ENCODE measurements at places on chromosomes 4 and X.

DNA sequence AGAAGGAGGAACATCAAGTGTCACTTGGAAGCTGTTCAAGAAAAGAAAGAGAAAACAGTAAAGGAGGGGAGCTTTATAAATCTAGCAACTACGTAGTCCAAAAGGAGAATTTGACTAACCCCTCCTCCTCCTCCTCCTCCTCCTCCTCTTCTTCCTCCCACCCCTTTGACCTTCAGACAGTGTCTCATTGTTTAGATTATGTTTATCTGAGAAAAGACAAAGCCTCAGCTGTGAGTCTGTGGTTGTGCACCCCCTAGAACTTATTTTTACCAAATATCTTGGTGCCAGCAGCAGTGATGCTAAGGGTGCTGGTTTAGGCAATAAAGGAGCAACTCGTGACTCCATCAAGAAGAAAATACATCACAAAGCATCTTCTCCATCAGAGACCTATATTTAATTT is 68.9 kb upstream of the BMP2K start:
- no peak for DNase-seq

DNA sequence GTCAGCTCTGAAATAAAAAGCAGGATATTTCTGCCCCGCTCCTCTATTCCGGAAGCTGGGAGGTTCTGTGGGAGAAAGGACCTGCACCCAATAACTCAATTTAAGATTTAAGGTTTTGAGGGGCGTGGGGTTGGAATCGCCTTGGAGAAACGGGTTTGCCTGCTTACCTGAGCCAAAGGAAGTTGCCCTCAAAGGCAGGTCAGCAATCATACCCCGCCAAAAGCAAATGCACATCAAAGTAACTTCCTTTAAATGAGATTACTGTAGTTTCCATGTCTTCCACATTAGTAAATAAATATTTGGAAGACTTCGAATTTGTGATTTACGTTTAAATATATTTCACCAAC is 978 bp upstream of the HS3ST1 start:
- no peak for DNase-seq

GRCh38 chr4:186554539-186554913 is 841 bp downstream of the MTNR1A start:
- DNase-seq, result peak; percentile 17

DNA sequence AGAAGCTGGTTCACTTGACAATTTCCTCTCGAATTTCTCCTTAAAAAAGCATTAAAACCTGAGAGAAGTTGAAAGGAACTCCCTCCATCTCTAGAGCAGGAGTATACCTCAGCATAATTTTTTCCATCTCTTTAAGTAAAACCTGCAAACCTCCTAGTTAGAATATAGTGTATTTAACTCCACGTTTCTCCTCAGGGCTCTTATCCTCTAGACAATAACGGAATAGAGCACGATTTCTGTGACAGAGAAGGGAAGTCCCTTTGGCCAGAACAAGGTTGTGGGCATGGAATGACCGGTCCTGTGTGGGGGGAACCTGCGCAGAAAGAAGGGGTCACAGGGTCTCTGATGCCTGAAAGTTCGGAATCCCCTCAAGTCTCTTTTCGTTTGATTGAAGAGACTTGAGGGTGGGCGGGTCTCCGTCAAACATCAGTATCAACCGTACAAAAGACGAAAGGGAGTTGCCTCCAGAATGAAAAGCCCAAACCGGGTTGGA is 697 bp downstream of the ZNF280C start:
- DNase-seq, result no peak

GRCh38 chrX:4547213-4547836 is 833.9 kb upstream of the PRKX start:
- DNase-seq, result peak; percentile 17

DNA sequence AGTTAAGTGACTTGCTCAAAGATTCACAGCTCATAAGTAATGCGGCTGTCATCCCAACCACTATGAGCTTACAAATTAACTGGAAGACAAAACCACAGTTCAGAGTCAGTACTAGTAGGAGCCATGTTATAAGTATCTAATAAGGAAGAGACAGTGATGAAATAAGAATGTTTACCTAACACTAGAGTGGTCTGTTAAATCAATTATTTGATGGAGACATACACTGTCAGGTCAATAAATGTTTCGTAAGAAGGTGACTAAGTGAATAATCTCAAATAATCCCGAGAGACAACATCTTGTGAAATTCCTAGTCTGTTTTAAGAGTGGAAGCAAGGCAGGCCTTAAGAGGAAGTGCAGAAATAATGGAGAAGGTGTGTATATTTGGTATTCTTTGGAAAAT is 25.8 kb upstream of the AMELX start:
- peak; percentile 12 for DNase-seq

DNA sequence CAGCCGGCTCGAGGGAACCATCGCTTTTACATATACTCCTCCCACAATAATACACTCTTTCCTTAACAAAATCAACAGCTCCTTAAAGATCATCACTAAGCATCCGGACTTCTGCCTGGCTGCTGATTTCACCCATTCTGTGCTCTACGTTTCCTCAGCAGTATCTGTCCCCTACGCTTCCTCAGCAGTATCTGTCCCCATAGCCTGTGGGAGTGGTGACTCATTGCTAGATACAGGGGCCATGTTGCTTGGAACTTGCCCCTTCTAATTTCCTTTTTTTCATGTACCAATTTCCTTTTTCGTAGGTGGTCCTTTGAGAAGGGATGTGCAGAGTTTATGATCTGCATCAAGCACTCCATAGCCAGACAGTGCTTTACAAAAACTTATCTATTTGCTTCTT is 18.6 kb downstream of the MAP3K15 start:
- no peak for DNase-seq

- peak; percentile 34 for DNase-seq
Measured at GRCh38 chr4:128107766-128108165, 46.7 kb downstream of the LARP1B start.

DNA sequence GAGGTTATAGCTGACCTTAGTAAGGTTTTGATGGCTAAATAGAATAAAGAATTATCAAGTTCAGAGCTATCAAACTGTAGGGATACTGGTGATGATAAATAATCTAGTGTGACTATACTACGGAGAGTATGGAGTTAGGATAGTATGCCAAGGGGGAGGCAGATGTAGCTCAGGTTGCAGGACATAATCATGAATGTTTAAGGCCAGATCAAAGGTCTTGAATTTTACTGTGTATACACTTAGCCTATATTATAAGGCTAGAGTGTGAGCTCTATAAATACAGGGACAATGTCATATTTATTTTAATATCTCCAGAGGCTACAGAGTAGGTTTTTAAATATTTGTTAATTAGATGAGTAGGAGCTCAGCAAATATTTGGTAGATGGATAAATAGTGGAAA is 131.1 kb upstream of the STIM2 start:
- no peak for DNase-seq

- peak; percentile 57 for DNase-seq
Measured at GRCh38 chr4:102663073-102663472, 97.7 kb downstream of the MANBA start.

DNA sequence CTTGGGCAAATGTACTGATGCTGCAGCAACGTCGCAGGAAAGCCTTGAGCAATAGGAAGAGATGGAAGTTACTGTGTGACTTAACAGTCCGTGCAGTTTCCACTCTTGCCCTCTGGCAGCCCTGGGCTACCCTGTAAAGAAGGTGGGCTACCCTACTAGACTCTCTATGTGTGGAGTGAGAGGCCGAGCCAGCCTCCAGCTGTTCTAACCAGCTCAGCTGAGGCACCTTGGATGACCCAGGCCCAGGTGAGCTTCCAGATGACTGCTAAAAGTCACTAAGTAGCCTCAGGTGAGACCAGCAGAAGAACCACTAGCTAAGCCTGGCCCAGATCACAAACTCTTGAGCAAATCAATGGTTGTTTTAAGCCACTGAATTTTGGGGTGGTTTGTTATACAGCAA is 34.9 kb upstream of the PPP2R2C start:
- DNase-seq, result no peak

- peak; percentile 95 for DNase-seq
Measured at GRCh38 chr4:184400375-184400870, 73.9 kb downstream of the IRF2 start.

GRCh38 chr4:10808591-10808990 is 124.0 kb upstream of the CLNK start:
- DNase-seq, result peak; percentile 66

GRCh38 chr4:174865418-174865985 is 36.5 kb upstream of the GLRA3 start:
- DNase-seq, result no peak

DNA sequence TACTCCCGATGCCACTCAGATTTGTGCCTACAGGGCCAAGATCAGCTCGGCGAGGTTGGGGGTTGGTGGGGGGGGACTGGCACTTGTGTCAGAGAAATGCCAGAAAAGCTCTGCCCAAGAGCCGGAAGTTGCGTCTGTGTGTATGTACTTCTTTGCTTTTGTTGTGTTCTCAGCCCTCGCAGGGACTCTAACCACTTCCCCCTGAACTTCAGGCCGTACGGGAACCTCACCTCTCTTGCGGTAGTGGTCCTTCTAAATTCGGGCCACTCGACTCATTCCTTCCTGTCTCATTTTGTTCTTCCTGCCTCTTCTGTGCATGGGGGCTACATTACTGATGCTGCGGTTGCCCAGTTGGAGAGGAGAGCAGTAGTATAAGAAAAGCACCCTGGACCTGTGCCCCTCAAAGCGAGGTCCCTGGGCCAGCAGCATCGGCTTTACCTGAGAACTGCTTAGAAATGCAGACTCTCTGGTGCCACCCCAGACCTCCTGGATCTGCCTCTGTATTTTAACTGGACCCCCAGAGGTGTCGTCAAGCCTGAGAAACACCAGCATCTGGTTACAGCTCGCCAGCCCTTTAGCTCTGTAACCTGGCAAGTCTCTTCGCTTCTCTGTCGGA is 146.3 kb upstream of the RPS6KA3 start:
- no peak for DNase-seq

- peak; percentile 1 for DNase-seq
Measured at GRCh38 chr4:105709081-105709450, 482 bp downstream of the GSTCD start.

- no peak for DNase-seq
Measured at GRCh38 chr4:139754938-139755337, 89.3 kb downstream of the MGST2 start.

GRCh38 chr4:139814323-139815015 is 148.8 kb downstream of the MGST2 start:
- no peak for DNase-seq

- peak; percentile 54 for DNase-seq
Measured at GRCh38 chr4:37648084-37648817, 37.9 kb downstream of the RELL1 start.

DNA sequence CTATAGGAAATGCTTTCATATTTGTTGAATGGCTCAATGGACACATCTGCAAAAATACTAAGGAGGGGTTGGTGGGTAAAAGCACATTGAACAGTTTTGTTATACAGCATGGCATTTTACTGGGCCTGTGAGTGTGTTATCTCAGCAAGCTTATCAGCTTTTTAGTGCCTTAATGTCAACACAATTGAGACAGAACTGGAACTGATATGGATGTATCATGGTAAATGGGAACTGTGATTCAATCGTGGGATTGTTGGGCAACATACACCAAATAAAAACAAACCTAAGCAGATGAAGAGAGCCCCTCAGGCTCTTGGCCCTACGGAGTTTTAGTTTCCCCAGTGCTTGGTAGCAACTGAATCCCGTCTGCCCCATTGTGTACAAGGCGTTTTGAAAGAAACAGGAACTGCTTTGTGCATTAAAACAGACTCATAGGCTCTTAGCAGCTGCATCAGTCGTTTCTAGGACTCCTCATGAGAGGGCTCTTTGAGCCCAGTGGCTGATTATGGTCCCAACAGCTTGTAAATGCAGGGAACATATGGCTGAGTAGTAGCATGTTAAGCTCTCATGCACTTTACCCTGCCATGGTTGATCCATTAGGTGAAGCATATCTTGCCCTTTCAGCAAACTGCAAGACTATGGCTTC is 7.3 kb downstream of the GPR119 start:
- DNase-seq, result no peak

DNA sequence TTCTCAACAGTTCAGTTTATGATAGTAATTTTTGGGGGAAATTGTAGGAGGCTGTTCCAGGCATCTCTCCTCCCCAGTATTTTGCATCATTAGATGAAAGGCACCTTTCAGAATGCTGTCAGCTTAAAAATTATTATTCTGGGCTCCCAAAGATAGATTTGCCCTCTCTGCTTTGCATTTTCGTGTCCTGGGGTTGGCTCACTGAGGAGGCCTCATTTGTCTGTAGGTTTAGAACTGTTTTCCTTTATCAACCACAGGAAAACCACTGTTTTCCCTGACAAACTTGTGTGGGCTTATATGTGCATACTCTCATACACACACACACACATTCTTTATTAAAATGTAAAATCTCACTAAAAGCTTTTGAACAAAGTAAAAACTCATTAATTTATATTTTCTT is 197.2 kb upstream of the VCX3A start:
- no peak for DNase-seq

- no peak for DNase-seq
Measured at GRCh38 chr4:7089213-7089986, 21.5 kb upstream of the GRPEL1 start.

DNA sequence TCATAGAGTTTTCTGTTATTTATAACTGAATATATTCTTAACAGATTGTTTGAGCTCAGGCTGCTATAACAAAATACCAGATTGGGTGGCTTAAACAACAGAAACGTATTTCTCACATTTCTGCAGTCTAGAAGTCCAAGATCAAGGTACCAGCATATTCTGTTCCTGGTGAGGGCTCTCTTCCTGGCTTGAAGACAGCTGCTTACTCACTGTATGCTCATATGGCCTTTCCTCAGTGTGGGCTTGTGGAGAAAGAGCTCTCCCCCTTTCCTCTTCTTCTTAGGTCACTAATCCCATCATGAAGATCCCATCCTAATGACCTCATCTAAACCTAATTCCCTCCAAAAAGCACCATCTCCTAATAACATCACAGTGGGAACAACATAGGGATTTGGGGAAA is 117.8 kb downstream of the RASGEF1B start:
- peak; percentile 20 for DNase-seq

DNA sequence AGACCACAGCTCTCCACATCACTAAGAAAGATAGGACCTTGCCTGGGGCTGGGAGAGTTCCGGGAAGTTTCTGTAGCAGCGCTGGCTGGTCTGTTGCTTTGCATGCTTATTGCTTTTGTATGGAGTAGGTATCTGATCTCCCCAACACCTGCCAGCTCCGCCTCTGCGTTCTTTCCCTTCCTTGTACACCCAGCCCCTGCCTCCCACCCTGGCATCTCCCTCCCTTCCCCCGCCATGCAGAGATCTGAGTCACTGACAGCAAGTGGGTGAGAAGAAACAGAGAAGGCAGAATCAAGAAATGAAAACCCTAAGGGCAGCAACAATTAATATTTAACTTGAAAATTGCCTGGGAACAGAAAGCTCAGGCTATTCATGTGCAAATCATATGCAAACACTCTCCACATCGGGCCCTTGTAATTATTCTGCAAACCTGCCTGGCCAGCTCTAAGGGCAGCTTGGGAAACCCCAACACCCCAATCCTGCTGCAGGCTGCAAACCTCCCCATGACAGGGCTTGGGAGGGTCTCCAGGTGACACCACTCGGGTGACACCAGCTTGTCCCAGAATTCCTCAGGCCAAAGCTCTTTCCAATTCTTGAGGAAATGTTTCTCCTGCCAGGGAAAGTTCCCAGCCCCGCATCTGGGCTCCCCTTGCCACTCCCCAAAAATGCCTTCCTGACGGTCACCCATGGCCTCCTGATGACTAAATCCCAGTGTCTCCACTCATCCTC is 257.2 kb downstream of the FBXW7 start:
- no peak for DNase-seq

- DNase-seq, result no peak
Measured at GRCh38 chrX:39595977-39596376, 501.8 kb downstream of the BCOR start.

- no peak for DNase-seq
Measured at GRCh38 chr4:121269001-121269400, 104.9 kb upstream of the TNIP3 start.
